ENCODE measurements at places on chromosomes 13 and 19. TPM values are rescaled to one million over a fixed set of nuclear protein-coding genes. Genes with fewer than 3 reads are reported as not detected.

The MAG gene
- total RNA-seq, result 0.47 TPM

The NRTN gene
- not detected for total RNA-seq

The SMIM44 gene
- not detected for total RNA-seq

DNA sequence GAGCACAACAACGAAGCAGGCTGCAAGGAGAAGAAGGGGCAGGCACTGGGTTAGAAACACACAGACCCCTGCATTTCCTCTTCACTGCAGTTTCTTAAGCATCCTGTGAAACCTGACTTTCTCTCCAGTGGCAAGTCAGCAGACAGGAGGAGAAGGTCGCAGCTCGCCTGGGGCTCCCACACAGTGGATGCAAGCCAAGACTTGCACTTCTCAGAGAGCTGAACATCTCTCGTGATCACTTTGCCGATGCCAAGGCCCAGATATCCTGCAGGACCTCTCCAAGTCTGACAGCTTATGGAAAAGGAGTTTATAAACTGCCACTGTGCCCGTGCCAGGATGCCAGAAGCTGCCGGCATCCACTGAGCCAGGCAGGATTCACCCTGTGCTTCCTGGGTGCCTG, 18.4 kb downstream of the TMEM272 start:
- DNase-seq, result no peak

The LIG1 gene
- total RNA-seq, result 22.3 TPM

- DNase-seq, result no peak
These were observed 378.5 kb downstream of the FGF9 start for GRCh38 chr13:22049384-22049783.

DNA sequence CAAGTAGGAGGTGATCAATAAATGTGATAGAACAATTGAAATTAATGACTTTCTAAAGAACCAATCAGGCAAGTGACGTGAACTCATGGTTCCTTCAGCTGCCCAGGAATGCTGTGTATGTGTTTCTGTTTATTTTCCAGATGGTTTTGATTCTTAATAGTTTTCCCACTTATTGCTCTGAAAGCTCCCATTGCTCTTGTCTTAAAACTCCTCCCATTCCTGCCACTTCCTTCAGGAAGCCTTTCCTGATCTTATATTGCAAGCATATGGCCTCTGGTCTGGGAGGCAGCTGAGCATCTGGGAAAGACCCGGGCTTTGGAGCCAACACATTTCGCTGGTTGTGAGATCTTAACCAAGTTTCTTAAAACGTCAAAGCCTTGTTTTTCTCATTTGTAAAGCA, 17.1 kb upstream of the LATS2 start:
- no peak for DNase-seq

The DAND5 gene
- total RNA-seq, result not detected

DNA sequence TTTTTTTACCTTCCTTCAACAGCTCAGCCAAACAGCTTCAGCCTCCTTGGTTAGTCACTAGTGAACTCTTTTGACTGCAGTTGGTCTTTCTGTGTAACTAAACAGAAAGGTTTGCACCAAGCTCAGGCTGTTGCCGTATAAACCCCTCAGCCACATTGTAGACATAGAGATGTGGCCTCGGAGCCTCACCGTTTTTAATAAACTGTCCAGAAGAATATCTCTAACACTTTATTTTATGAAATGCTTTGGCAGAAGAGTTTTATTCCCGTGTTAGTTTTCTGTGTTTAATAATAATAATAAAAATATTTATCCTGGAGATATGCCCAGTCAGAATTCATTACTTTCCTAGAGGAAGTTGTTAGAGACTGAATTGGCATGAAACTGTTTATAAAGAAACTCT, 171.7 kb upstream of the MAB21L1 start:
- DNase-seq, result no peak

DNA sequence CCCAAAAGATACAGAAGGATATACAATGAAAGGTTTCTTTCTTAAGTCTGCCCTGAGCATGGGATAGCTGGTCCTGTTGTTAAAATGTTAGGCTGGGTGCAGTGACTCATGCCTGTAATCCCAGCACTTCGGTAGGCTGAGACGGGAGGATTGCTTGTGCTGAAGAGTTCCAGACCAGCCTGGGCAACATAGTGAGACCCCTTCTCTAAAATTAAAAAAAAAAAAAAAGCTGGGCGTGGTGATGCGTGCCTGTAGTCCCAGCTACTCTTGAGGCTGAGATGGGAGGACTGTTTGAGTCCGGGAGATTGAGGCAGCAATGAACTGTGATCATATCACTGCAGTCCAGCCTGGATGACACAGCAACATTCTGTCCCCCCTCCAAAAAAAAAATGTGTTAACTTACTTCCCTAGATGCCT, 52.5 kb upstream of the SHKBP1 start:
- no peak for DNase-seq

GRCh38 chr19:44696939-44697669, 1.8 kb upstream of the CEACAM16 start:
- DNase-seq, result no peak

The KLK2 gene
- total RNA-seq, result not detected

GRCh38 chr19:19105365-19106055, 32.8 kb downstream of the TMEM161A start:
- DNase-seq, result no peak

The CEACAM20 gene
- total RNA-seq, result not detected

GRCh38 chr19:29705706-29706105, 9.4 kb downstream of the C19orf12 start:
- DNase-seq, result no peak

The C19orf67 gene
- not detected for total RNA-seq

The SYT3 gene
- total RNA-seq, result 17.0 TPM

The KLHL26 gene
- total RNA-seq, result 7.0 TPM

GRCh38 chr19:1151917-1152587, 22.0 kb downstream of the SBNO2 start:
- DNase-seq, result no peak

DNA sequence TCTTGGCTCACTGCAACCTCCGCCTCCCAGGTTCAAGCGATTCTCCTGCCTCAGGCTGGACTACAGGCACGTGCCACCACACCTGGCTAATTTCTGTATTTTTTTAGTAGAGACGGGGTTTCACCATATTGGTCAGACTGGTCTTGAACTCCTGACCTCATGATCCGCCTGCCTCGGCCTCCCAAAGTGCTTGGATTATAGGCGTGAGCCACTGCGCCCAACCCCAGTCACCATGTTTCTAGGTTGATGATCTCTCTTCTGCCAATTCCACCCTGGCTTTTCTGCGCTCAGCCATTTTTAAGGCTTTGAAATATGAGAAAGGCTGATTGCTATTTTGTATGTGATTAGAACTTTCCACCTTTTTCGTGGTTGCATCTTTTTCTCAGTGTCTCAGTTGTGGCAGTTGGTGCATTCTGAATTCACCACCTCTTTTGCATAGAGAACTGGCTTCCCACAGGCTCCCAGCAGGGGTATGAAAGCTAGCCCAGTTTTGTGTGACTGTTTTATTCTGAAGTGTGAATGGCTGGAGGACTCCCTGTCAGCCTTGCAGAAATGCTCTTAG, 15.5 kb downstream of the CEACAM1 start:
- no peak for DNase-seq

DNA sequence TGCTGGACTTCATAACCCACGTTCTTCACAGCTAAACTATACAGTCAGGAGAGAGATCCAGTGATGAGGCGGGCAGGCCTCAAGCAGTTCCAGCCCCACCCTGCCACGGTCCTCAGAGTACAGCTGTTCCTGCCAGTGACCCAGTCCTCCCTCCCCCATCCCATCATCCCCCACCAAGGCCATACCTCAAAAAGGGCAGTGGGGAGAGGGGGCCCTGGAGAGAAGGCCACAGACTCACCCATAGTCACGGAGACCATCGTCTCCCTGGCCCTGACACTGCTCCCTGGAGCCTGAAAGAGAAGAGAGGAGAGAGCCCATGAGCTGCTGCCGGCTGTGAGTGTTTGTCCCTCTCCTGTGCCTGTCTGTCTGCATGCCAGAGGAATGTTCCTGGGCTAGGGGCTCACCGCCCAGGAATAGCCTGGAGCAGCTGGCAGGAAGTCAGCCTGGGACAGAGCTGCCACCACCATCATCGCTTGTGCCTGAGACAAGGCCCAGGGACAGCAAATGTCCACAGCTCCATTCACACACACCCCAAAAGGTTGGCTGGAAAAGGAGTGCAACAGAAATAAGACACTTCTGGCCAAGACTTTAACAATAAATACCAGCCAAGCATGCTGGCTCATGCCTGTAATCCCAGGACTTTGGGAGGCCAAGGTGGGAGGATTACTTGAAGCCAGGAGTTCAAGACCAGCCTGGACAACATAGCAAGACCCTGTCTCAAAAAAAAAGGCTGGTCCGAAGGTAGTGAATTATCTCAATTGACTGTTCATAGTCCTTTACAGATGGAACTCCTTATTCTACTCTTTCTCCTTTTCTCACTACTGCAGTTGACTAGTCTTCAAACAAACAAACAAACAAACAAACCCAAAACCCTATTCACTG, 6.4 kb downstream of the C19orf47 start:
- peak; percentile 23 for DNase-seq

The FXYD7 gene
- 24.0 TPM for total RNA-seq

DNA sequence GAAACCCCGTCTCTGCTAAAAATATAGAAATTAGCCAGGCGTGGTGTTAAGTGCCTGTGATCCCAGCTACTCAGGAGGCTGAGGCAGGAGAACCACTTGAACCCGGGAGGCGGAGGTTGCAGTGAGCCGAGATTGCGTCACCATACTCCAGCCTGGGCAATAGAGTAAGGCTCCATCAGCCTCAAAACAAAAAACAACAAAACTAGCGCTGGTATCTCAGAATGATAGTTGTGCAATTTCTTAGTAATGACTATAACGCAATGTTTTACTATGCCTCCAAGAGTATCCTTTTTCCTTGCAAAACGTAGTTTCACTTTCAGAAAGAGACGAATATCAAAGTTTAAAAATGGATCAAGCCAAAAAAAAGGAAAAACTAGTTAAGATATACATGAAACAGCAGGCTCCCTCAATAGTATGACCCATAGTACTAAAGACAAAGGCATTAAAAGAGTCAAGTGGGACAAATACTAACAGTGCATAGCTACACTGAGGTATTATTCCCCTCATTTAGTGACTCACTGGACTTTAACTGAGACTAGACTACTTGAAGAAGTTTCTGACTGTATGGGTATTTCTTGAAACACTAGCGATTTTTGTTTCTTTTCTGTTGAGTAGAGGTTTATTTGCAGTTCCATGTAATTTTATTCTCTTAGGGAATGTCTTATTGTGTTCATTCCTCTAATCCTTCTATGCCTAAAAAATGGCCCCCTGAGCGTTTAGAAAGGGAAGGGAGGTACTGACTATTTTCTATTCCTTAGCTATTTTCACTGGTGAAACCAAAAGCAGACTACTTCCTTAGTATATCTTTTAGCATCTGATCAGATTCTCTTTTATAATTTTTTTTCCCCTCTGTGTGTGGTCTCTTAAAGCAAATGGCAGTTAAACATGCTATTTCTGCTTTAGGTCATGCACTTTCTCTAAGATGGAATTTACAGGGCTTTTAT, 10.4 kb upstream of the ITM2B start:
- no peak for DNase-seq

All from occipital lobe (tissue), 3 donors.